Activated CD8-positive, alpha-beta memory T cell treated with anti-CD3 and anti-CD28 coated beads for 4 hours (primary cell): ENCODE measurements at places on chromosomes 4 and X.

DNA sequence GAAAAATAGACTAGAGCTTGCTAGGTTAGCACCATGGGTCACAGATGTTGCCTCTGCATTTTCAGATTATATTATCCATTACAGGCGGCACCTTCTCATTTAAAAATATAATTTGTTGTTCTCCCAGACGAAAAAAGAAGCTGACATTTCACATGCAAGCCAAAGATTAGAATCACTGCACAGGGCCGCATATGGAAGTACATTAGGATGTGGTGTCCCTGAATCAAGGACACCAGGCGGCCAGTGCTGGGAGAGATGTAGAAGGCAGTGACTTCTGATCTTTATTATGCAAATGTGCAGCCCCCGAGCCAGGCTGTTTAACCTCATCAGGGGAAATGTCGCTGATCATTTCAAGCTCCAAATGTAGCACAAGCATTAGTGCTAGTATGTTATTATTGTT lies 22.8 kb downstream of the REELD1 start:
- DNase-seq, result no peak

GRCh38 chrX:850471-850916 lies 219.9 kb downstream of the SHOX start:
- no peak for DNase-seq

DNA sequence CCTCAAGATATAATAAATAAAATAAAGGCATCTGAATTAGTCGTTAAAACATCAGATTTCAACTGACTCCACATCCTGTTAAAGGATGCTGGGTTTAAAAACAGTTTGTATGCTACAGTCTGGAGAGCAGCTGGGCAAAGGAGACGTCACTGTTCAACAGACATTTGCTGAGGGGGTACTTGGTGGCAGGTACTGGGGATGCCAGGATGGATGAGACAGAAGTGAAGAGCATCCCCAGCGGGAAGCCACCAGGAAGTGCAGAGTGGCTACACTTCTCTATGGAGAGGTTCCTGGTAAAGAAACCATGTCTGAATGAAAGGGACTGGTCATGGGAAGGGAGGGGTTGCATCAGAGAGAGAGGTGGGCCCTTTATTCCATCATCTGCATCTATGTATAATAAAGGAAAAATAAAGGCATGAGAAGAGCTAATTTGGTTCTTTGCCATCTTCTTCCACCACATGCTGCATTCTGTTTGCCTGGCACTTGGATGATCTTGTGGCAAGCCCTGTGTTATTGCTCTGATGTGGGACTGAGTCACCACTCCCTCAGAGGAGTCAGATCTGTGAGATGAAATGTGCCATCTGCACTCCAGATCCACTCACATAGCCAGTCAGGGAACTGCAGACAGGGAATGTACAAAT lies 145.0 kb downstream of the SOWAHB start:
- no peak for DNase-seq

DNA sequence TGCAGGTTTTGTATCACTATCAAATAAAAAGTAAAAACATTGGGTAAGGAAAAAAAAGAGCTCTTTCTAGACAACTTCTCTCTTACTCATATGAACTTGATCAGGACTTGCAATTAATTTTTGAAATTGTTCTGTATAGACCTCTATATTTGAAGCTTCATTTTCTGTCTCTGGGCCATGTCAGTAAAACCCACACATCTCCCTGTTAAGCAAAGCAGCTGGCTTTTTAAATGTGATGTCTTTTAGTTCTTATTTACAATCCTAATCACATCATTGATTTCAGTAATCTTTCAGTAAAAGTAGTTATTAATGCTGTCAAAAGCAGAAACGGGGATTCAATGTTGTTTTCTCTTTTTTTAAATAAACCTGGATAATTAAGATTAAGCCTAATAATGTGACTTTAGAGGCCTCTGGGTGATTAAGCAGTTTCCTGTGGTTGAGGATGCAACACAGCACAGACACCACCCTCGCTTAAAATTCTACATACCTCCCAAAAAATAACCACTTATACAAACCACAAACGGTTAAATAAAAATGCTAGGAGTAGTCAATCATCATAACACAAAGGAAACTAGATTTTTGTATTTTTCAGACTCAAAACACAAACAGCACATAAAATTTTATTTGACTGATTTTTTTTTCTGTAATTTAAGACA lies 5.2 kb upstream of the PCDH10 start:
- no peak for DNase-seq

DNA sequence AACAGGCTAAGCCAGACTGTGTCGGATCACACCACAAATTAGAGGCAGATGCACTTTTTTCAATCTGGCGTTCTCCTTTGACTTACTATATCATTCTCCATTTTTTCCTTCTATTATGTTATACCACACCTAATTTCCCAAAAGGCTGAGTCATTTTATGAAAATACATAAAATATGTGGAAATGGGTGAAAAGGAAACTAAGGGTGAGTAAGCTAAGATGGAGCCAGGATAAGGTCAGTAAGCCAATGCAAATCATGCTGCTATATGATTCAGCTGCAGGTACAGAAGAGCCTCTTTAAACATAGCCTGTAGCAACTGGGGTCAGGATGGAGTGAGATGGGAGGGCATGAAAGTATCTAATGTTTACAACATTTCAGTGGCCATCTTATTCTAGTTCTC lies 94.0 kb upstream of the TEX13A start:
- no peak for DNase-seq

- no peak for DNase-seq
Observed at GRCh38 chr4:20474119-20474518, 222.4 kb downstream of the SLIT2 start.

DNA sequence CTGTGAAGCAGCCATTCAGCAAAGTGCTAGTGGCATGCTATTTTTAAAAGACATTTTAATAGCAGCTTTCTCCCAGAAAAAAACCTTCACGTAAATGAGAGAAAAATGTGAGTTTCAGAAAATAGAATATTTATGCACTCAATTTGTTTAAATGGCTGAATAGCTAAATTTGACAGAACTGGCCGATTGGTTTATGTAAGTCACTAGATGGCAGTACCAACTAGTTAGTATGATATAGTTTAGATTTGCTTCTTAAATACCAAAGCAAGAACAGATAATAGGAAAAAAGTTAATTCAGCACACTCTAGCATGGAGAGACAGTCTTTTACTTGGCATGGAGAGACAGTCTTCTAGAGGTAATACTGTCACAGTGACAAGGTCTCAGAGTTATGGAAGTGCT lies 250.1 kb downstream of the SNCA start:
- DNase-seq, result no peak
